ENCODE measurements at places on chromosomes 16 and 17. TPM values are rescaled to one million over a fixed set of nuclear protein-coding genes. Genes with fewer than 3 reads are reported as not detected.

GRCh38 chr16:17466876-17467275 lies 3.9 kb downstream of the XYLT1 start:
- DNase-seq, result no peak

The SLX1B gene
- total RNA-seq, result 34.3 TPM

DNA sequence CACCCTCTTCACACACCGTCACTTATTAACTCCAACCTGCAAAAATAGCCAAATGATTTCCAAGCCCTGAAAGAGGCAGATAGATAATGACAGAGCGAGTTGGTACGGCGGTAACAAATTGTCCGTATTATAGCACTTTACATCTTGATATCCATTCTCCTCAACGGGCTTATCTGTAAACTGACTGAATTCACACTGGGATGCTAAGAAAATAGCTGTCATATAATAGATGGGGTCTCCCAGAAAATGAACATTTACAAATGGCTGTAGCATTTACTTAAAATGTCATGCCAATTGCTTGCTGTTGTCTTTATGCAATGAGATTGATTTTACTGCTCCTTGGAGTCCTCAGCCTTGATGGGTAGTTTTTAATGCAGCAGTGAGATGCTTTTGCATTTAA lies 225.8 kb upstream of the SDK2 start:
- no peak for DNase-seq

GRCh38 chr16:15435216-15435864 lies 952 bp downstream of the BMERB1 start:
- no peak for DNase-seq

- DNase-seq, result no peak
These were observed 7.8 kb upstream of the SCNN1B start for GRCh38 chr16:23294260-23294659.

The KRTAP9-4 gene
- not detected for total RNA-seq

The PPM1E gene
- not detected for total RNA-seq

GRCh38 chr17:34499576-34499975 lies 79.8 kb upstream of the TMEM132E start:
- DNase-seq, result no peak

The KCNJ12 gene
- 1.7 TPM for total RNA-seq

- DNase-seq, result no peak
These were observed 15.7 kb upstream of the NOG start for GRCh38 chr17:56577843-56578204.

- no peak for DNase-seq
These were observed 204.7 kb downstream of the CDRT15L2 start for GRCh38 chr17:20784100-20784665.

DNA sequence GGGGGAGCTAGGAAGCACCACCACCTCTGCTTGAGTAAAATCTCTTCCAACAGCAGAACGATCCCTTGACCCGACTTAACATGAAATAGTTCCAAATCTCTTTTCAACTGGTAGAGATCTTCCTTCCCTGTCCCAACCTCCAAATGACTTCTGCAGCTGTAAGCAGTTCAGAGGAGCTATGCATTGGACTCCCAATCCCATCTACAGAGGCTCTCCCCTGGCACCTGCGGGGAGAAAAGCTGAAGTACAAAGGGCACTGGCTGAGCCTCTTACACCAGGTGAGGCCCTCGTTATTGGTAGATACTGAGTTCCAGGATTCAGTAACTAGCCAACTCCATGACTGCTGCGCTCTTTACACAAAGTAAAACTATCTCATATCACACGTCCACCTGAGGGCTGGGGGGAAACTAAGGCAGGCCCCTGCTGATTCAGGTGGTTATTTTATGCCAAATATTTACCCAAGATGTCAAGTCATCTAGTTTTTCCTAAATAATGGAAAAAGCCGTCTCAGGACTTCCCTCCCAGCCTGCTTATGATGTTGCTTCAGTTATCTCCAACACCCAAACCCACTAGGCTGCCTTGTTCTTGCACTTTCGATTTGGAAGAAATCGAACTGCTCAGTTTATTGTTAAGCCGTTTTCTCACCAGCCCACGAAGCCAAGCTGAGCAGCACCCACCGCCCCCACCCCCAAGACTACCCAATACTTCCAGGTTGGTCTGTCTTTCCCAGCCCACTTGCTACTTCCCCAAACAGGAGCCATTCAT lies 3.2 kb downstream of the ACTG1 start:
- no peak for DNase-seq

The MGRN1 gene
- 147 TPM for total RNA-seq

The CCL16 gene
- 0.54 TPM for total RNA-seq

- no peak for DNase-seq
These were observed 66.7 kb downstream of the CCDC182 start for GRCh38 chr17:57678393-57678792.

The EFNB3 gene
- total RNA-seq, result not detected

DNA sequence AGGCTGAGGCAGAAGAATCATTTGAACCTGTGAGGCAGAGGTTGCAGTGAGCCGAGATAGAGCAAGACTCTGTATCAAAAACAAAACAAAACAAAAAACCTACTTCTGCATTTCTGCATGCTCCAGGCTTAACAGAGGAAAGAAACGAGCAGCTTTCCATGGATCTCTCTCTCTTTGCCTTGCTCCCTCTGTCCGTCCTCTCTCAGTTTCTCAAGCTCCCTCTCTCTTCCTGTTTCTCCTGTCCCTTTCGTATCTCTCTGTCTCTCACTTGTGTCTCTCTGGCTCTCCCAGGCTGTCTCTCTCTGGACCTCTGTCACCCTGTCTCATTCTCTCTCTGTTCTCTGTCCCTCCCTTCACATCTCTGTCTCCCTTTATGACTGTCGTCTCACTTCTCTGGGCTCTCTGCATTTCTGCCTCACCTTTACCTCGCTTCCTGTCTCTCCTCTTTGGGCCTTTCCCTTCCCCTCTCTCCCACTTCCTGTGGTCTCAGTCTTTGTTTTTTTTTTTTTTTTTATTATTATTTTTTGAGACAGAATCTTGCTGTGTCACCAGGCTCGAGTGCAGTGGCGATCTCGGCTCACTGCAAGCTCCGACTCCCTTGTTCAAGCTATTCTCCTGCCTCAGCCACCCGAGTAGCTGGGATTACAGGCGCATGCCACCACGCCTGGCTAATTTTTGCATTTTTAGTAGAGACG lies 4.1 kb upstream of the PITPNA start:
- DNase-seq, result no peak

Data from Peyer's patch (tissue), 4 donors.